ENCODE measurements at places on chromosomes 7 and 10.
A peak's percentile ranks its signal among the peaks of the same experiment; 100 is the strongest.

DNA sequence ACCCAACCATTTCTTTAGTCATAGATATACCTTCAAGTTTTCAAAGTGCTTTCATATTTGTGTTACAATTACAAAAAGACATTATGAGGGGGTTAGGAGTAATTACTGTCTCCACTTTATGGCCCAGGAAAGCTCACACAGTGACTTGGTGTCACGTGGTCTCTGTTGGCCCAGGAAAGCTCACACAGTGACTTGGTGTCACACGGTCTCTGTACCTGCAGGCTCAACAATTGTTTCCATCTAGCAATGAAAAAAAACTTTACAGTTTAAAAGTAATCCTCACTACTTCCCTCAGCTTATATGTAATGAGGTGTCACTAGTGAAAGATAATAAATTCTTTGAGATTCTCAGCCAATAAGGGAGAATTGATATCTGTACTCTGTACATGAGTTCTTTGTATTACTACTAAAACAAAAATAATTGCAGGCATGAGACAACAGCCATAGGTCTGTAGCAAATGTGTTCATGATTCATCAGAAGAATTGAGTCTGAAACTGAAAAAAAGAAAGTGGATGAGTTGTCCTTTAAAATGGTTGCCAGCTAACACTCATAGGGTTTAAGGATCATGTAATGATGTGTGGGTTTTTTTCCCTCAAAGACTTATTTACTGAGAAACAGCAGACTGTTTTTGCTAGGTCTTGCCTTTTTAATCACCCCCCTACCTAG is 10.9 kb downstream of the OGDH start:
- DNase-seq: no peak

- no peak for DNase-seq
Observed at GRCh38 chr10:34985823-34986222, 104.3 kb downstream of the CUL2 start.

DNA sequence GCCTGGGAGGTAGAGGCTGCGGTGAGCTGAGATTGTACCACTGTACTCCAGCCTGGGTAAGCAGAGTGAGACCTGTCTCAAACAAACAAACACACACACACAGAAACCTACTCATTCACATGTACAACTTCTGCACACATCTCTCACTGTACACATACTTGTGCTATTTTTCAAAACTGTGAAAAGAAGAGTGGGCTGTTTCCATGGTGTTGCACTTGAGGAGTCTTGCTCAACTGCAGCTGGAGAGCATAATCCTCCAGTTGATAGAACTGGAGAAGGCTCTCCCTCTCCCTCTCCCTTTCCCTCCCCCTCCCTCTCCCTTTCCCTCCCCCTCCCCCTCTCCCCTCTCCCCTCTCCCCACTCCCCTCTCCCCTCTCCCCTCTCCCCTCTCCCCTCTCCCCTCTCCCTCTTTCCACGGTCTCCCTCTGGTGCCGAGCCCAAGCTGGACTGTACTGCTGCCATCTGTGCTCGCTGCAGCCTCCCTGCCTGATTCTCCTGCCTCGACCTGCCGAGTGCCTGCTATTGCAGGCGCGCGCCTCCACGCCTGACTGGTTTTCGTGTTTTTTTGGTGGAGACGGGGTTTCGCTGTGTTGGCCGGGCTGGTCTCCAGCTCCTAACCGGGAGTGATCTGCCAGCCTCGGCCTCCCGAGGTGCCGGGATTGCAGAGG is 43.7 kb upstream of the DLD start:
- DNase-seq: no peak

DNA sequence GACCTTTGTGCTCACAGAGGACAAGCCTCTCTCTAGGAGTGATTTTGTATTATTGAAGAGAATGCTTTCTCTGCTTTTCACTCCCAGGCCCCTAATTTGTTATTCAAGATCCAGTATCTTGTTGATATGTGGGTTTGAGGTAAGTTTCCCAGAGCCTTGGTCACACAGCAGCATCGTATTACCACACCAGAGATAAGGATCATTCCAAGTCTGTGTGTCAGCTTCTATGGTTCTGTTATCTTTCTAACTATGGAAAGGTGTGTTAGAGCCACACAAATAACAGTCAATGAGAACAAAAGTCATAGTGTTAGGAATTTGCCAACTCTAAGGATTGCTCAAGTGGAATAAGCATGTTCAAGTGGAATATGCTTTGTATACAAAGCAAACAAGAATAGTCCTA is 1208.3 kb downstream of the GATA3 start:
- no peak for DNase-seq

- DNase-seq: no peak
Observed at GRCh38 chr7:36775061-36775620, 50.8 kb upstream of the AOAH start.

DNA sequence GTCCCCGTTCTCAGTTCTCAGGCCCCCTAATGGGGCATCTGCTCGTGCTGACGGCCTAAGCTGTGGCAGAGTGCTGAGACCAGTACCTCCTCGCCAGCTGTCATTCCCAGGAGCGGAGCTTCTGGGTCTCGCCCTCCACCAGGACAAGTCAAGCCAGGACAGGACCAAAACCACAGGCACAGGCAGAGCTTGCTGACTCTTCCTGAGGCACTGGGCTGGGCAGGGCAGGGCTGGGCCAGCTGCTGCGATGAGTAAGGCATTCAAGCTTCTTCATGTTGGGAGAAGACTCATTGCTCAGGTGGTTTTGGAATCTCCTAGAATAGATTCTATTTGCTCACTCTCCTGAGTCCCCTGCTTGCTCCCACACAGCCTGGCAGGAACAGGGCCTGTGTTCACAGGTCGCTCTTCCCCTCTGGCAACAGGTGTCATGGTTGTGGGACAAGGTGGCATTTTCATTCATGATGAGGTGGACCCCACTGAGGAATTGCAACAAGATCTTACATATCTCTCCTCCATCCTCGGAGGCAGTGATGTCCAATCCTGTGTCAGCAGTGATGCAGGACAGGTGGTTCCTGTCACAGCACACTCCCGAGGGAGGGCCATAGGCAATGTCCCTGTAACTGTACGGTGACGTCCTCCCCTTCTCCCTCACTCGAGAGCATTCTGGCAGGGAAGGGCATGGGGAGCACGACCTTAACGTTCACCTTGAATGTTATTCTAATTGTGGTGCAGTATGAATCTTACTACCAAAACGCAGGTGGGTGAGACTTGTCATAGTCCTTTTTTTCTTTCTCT is 17.0 kb upstream of the SH3PXD2A start:
- DNase-seq: no peak

- no peak for DNase-seq
Observed at GRCh38 chr7:15862781-15863165, 176.3 kb upstream of the MEOX2 start.

- peak; percentile 18 for DNase-seq
Observed at GRCh38 chr10:107616031-107616430, 451.5 kb upstream of the SORCS1 start.

DNA sequence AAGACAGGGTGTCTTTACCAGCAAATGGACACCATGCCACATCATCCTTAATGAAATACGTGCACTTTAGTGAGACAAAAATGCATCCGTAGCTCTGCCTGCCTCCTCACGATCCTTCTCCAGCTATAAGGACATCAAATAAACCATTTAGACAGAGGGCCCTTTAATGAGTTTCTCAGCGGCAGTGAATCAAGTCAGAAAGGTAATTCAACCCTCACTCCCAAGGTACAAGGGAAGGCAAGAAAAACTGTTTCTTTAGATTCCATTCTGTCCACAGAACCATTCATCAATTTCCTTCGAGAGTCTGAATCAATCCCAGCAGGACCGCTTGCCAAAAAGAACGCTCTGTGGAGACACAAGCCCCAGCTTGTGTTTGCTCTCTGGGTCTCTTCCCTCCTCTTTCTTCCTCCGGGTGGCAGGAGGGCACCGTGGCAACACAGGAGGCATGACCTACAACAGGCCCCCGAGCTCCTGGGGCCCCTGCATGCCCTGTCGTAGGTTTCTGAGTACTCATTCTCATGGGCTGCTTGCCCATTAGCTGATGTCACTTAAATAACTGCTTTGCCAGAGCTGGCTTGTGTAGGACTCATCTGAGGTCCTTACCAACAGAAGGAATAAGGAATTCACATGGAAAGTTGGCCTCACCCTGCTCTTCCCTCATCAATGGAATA is 297.8 kb upstream of the PRKCQ start:
- DNase-seq: no peak

- no peak for DNase-seq
Observed at GRCh38 chr10:131690805-131691239, 210.0 kb upstream of the PPP2R2D start.

DNA sequence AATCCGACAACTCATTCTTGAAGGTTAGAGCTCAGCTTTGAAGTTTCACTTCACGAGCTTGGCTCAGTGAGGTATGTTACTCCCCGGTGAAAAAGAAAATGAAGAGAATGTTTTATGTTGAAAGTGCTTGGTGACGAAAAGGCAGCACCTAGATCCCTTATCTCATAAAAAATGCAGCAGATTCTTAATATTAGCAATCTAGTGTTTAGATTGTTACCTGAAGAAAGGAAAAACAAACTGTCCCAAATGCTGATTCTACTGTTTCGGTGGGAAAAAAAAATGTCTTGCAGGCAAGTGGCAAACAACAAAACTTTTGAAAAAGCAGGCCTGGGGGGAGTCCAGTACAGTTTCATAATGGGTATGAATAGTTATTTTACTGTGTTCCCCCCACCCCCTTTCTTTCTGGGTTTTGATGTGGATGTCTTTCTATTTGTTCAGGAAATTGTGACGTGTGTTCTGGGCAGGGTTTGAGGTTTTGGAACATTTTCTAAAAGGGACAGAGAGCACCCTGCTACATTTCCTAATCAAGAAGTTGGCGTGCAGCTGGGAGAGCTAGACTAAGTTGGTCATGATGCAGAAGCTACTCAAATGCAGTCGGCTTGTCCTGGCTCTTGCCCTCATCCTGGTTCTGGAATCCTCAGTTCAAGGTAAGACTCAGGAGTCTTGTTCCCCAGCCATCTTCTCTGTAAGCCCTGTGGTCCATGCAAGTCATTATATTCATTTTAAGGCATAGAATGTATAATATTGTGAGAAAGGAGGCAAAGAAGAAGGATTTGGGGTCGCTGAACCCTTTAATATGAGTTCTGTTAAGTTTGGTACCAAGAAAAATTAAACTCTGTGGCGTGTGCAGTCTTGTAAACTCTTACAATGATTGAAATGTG is at the start of gene SRGN:
Gene SRGN, plus strand, starts transcription at position 514 of the 881 bp plus-strand sequence. Its CDS starts 55 bp downstream, at position 569.
- peak; percentile 84 for DNase-seq

DNA sequence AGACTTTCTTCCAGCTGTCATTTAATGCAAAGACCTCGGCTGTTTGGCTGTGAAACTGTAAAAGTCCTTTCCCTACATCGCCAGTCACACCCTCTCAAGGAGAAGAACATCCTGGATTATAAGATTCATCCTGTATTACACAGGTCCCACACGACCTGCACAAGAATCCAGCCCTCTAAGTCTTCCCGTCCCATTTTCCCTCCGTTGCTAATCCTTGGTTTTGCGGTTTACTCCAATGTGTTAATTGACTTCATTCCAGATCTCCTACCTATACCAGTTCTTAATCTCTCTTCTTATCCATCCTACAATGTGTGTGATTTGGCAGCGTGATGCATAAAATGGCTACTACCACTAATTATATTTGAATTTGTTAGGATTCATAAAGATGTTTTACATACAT is 110.4 kb downstream of the COL28A1 start:
- DNase-seq: no peak

DNA sequence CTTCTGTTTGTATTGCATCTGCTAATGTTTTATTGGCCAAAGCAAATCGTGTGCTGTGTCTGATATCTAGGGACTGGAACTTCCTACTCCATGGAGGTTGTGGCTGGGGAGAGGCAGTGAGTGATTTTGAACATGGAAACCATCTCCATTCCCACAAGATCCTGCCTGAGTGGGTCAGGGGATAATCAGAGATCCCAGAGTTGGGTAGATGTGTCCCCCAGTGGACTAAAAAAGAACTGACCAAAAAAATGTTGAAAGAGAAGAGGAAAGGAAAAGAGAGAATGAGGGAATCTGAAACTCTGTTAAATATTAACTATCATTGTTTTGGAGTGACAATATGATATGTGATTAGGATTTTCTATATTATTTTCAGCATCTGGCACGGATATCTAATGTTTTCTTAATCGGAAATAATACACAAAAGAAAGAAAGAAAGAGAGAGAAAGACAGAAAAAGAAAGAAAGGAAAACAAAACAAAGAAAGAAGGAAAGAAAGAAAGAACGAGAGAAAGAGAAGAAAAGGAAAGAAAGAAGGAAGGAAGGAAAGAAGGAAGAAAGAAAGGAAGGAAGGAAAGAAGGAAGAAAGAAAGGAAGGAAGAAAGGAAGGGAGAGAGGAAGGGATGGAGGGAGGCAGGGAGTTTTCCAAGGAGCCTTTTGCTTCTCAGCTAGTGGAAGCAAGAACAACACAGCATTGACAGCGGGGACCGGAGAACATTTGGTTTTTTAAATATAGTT is 638.5 kb downstream of the CCSER2 start:
- no peak for DNase-seq

GRCh38 chr10:89466599-89467035 is 52.2 kb downstream of the IFIT5 start:
- DNase-seq: peak; percentile 14

GRCh38 chr10:34407324-34407805 is 407.7 kb downstream of the PARD3 start:
- no peak for DNase-seq

- no peak for DNase-seq
Observed at GRCh38 chr7:1671594-1672451, 1.7 kb downstream of the ELFN1 start.

DNA sequence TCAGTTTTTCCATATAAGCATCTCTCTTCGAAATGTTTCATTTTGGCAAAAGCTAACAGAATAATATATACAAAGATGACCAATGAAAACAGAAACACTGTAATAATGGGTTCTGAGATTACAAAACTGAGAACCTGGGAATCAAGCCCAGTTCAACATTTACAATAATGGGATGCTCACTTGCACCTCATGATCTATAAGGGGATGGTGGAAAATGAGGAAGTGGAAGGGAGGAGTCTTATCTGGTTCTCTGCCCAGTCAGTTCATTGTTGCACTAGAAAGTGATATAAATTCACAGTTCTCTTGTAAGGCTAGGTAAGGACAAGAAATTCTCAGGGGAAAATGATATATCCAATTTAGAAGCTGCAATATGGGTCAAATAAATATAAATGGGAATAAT is 31.7 kb upstream of the RHOBTB1 start:
- DNase-seq: no peak

All from NCI-H460 (cell line).